Fibroblast of skin of scalp (primary cell): ENCODE measurements at places on chromosomes 3 and 15.

DNA sequence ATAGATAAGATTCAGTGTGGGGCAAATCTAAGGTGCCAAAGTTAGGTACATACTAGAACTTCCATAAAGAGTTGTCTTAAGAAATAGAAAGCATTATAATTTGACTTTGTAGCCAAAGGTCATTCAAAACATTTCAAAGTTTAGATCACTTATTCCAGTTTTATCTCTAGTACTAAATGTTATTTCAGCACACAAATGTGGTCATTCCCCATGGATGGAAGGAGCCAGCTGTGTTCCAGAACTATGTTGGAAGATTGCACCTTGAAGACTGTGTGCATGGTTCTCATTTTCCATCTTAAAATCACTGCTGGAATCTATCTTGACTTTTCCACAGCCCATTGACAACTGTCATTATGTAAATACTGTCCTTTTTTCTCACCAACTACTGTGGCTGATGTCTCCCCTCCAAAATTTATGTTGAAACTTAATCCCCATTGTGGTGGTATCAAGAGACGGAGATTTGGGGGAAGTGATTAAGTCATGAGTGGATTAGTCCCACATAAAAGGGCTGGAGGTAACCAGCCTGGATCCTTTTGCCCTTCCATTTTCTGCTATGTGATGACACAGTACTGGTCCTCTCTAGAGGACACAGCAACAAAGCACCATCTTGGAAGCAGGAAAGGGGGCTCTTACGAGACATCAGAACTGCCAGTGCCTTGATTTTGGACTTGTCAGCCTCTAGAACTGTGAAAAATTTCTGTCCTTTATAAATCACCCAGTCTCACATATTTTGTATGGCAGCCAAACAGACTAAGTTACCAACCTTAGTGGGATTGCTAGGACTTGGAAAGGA is 24.0 kb downstream of the TGFBR2 start:
- no peak for DNase-seq

DNA sequence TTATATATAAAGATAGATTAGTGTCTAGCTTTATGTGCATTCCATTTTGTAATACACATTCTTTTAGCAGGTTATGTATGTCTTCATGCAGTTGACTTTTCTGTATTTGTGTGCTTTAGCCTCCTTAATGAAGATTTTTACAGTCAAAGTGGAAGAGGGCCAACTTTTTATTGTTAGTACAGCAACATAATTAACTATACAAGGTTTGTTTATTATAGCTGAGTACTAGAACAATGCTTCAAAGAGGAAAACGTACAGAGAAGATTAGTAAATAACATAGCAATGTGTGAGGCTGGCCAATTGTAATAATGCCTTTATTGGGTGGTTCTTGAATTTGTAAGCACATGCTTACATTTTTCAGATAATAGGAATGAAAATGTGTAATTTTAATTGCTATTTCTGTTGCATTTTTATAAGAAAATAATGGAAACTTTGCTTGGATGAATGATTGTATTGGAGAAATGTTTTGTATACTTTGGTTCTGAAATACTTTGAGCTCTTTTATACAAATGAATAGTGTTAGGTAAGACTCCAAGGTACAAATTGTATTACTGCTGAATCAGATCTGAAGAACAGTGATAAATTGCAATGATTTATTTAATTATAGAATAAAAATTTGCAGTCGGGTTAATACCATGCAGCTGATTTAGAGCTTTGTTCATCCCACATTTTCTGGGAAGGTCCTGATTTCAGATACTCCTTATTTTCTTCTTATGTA is 41.4 kb downstream of the UBE2E2 start:
- no peak for DNase-seq

GRCh38 chr15:78034495-78035191 is 42.9 kb downstream of the TBC1D2B start:
- DNase-seq: no peak

GRCh38 chr15:93709708-93710107 is 521.7 kb upstream of the MCTP2 start:
- no peak for DNase-seq

DNA sequence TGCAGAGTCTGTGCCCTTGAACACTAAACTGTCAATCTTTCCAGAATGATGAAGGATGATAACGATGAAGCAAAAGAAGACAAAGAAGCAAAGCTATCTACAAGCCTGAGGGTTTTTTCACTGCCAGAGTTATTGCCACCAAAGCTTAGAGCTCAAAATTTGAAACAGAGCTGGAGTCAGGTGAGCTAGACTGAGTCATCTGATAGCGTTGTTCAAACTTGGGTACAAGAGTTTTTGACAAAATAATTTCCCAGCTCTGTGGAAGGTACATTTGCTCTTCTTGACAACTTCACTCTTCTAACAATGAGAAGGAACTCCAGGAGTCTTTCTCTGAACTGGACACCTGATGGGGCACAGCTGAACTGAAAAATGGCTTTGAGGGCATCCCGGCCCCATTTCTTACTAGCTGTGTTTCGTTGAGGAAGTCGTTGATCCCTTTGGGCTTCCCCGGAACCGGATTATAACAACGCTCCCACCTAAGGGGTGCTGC is 715 bp downstream of the MCCC1 start:
- no peak for DNase-seq

DNA sequence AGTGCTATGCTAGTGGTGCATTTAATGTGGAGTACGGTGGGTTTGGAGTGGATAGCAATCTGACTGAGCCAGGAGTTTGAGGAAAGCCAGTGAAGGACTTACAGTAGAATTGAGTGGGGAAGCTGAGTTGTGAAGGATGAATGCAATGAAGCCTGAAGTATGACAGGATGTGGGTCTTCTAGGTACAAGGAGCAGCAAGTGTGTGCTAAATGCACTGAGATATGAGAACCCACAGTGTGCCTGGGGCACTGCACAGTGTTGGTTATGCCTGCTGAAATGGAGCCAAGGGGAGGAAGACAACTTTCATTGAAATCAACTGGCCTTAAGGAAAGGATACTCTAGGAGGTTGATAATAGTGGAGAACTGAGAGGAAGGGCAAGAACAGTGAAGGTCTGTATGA is 105.5 kb upstream of the MRPL3 start:
- no peak for DNase-seq

GRCh38 chr15:87777054-87777561 is 479.4 kb downstream of the NTRK3 start:
- DNase-seq: peak; percentile 58

DNA sequence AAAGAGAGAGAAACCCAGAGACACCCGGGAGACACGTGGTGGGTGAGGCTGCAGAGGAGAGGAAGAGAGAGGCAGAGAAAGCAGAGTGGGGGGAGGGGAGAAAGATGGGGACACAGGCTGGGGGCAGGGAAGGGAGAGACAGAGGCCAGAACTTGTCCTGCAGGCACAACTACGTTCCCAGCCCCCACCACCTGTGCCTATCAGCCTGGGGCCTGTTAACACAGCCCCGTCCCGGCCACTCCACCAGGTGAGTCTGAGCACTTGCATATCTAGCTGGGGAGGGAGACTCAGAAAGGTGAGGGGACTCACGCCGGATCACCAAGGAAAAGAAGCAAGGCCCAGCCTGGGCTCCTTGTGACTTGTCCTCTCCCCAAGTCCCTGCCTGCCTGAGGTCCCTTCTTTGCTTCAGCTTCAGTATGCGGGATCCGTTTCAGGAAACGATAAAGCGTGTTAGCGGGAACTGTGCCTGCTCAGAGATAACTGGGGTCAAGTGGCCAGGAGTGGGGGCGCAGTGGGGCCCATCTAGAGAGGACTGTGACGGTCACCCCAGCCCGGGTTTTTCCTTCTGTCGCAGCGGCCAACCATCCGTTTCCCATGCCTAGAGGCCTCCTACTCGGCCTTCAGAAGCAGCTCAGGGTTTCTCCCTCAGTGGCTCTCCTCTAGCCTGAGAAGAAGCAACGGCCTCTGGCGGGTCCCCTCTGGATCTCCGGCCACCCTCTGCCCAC is 10.3 kb downstream of the LINGO1 start:
- DNase-seq: no peak
